ENCODE measurements at places on chromosomes 4 and X.

GRCh38 chrX:9130031-9130430, 96.1 kb upstream of the FAM9B start:
- no peak for DNase-seq

DNA sequence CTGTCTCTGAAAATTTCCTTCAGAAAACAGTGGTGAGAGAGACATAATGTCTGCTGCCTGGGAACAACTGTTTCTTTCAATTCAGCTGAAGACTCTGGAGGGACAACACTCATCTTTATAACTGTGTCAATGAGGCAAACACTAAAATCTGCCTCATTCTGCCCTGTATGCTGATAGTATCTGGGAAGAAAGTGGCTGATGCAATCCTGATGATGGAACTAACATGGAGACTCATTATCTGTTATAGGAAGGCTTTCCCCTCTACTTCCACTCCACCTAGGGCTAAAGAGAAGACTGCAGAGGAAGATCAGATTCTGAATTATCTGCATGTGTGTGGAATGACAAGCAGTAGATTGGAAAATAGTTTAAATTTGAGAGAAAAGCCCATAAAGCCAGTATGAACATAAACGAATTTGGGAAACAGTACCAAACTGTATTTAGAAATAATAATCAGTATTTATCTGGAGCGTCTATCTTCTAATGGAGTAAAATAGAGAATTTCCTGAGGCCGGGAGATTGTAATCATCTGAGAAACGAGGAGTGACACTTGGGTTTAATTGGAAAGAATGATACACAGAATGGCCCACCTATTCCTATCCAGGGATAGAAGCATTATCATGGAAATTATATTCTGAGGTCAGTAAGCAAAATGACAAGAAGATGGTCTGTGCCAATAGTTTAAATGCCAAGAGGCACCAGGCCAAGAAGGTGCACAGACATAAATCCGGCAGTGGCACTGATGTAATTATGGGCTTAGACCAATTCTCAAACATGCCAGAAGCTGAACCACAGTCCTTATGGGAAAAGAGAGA, 85.4 kb downstream of the SHISA3 start:
- no peak for DNase-seq

- DNase-seq: no peak
Measured at GRCh38 chr4:5708449-5709206, at the start of gene EVC2. EVC2 (minus strand) TSS chr4:5708559; CDS start chr4:5708513, 46 bp downstream.

- peak; percentile 22 for DNase-seq
Measured at GRCh38 chrX:115690511-115691216, 129.7 kb downstream of the PLS3 start.

DNA sequence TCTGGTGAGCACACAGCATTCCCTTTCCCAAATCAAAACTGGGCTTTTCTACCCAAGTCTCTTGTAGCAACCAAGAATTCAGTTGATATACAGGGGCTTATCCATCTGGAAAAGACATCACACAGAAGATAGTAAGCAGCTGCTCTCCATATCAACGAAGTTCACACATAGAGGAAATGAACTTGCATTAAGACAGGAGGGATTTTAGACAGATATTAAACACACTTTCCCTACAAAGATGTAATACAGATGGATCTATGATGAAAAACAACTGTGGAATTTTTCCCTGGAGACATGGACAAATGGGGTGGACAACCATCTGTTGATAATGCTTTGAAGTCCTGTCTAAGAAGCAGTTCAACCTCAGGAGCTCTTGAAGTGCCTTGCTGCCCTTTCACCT, 9.8 kb upstream of the PDE5A start:
- no peak for DNase-seq

GRCh38 chrX:16743604-16744325, 24.4 kb downstream of the SYAP1 start:
- DNase-seq: no peak

- no peak for DNase-seq
Measured at GRCh38 chr4:140515423-140515822, 8.5 kb upstream of the ELMOD2 start.

GRCh38 chr4:10608501-10609219, 75.9 kb downstream of the CLNK start:
- DNase-seq: no peak

DNA sequence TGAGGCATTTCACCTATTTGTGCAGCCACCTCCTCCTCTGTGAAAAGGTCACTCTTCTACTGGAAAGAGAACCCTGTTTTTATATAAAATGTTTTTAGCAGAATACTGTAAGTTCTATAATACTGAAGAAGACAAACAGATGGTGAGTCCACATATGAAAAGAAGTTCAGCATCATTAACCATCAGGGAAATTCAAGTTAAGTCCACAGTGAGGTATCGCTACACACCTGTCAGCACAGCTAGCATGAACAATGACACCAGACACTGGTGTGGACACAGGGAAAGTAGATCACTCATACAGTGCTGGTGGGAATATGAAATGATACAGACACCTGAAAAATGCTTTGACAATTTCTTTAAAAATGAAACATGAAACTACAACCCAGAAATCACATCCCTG, 133.0 kb downstream of the MAD2L1 start:
- no peak for DNase-seq

- peak; percentile 48 for DNase-seq
Measured at GRCh38 chrX:23756165-23756564, 13.1 kb upstream of the ACOT9 start.

GRCh38 chrX:44931441-44931973, 58.5 kb downstream of the KDM6A start:
- no peak for DNase-seq

DNA sequence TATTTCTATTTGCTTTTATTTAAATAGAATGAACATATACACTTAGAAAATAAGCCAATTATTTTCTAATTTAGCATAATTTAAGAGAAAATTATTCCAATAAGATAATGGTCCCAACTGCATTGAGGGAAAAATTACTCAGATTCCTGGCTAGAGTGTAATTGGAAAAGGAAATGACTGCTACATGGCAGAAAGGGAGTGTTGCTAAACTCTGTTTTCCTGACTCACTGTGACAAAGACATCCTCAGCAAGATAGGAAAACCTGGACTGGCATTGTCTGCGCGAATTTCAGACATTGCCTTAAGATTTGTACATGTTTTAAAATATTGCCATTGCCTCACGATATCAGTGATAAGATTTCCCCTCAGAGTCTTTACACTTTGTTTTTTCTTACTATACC, 8.2 kb downstream of the TNIP3 start:
- DNase-seq: no peak

GRCh38 chr4:141676087-141676670, 39.8 kb downstream of the IL15 start:
- DNase-seq: no peak

GRCh38 chr4:103046416-103047290, 27.1 kb upstream of the SLC9B1 start:
- peak; percentile 23 for DNase-seq

- DNase-seq: no peak
Measured at GRCh38 chrX:1524874-1525582, 12.0 kb downstream of the P2RY8 start.

DNA sequence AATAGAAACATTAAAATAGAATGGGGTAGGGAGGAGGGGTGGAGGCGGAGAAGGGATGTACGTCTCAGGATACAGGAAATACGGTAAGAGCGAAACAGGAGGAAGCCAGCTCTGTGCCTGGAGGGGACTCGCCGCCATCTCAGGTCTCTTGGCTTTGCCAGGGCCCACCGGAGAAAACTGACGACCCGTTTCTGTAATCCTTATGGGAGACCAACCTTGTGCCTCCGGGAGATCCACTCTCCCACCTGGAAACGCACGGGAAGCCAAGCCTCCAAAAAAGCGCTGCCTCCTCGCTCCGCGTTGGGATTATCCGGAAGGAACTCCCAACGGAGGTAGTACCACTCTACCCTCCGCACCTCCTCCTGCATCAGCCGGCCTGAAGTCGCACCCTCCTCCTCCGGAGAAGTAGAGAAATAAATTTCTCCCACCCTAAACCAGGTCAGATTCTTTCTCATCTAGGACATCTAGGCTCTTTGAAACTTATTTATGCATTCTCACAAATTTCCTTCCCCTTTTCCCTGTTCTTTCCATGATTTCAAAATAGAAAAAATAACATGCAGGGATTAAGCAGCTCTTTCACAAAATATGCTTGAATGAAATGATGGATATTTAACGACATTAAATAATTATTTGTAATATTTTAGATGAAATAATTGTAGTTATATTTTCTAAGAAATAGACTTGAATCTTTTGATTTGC, at the start of gene NBDY:
NBDY (plus strand) TSS at position 92 of the 699 bp plus-strand sequence; CDS start at position 203, 111 bp downstream.
- peak; percentile 1 for DNase-seq

DNA sequence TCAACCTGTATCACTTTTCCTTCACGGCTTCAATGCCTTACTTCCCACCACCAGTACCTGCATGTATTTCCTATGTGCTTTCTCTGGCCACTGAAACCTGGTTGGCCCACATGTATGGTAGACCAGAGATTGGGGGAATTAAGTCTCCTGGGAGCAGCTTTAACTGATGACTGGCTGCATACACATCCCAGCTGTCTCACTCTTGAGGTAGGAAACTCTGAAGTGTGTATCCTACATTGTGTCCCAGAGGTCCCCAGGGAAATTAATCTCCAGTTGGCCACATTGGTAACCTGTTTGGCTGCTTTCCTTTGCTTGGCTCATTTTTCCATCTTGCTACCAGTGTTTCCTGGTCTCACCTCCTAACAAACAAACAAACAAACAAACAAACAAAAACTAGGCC, 124.4 kb downstream of the ZNF827 start:
- no peak for DNase-seq

- DNase-seq: no peak
Measured at GRCh38 chr4:40747207-40747835, 2.4 kb upstream of the NSUN7 start.

GRCh38 chr4:94459462-94460161, 7.9 kb downstream of the PDLIM5 start:
- DNase-seq: no peak

GRCh38 chr4:140116442-140117104, 37.4 kb downstream of the MAML3 start:
- peak; percentile 75 for DNase-seq

- DNase-seq: no peak
Measured at GRCh38 chr4:4689694-4690440, 148.0 kb upstream of the STX18 start.

DNA sequence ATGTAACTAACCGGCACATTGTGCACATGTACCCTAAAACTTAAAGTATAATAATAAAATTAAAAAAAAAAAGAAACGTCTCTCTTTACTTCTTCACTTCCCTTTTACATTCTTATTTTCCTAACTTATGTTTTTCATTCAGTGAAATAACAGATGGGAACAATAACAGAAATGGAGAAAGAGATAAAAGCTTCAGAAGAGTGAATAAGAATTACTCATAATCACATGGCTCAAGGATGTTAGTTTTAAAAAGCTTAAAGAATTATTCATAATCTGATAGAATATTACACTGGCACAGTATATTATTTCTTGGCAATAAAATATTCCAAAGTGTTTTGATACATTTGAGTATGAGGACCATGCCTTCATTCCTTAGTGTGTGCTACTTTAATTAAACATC, 175.6 kb downstream of the COL25A1 start:
- no peak for DNase-seq
